ENCODE measurements at places on chromosomes 5 and 9.

- DNase-seq, result peak; percentile 50
These were observed 75.8 kb upstream of the WWC1 start for GRCh38 chr5:168215646-168216045.

DNA sequence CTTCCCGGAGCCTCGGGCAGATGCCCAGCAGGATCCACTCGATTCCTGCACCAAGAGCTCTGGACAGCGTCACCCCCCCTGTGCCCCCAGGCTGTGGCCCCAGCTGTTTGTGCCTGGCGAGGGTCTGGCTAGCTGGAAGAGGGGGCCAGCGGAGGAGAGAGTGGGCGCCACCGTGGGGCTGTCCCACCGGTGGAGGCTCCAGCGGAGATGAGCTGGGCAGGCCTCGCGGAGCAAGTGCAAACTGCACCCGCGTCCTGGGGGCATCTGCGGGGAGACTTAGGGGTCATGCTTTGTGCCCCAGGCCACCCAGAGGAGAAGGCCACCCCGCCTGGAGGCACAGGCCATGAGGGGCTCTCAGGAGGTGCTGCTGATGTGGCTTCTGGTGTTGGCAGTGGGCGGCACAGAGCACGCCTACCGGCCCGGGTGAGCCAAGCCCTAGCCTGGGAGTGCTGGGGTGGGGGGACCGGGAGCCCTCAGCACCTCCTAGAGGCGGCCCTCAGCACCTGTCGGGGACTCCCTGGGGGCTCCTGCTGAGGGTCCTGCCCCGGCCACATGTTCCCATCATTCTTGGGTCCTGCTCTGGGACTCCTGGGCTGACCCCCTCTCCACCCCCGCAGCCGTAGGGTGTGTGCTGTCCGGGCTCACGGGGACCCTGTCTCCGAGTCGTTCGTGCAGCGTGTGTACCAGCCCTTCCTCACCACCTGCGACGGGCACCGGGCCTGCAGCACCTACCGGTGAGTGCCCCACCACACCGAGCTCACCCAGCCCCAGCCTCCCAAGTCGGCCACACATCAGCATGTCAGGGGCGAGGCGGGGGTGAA lies 5.4 kb downstream of the EGFL7 start:
- DNase-seq, result no peak

GRCh38 chr5:42872865-42873264 lies 61.2 kb upstream of the SELENOP start:
- DNase-seq, result no peak

DNA sequence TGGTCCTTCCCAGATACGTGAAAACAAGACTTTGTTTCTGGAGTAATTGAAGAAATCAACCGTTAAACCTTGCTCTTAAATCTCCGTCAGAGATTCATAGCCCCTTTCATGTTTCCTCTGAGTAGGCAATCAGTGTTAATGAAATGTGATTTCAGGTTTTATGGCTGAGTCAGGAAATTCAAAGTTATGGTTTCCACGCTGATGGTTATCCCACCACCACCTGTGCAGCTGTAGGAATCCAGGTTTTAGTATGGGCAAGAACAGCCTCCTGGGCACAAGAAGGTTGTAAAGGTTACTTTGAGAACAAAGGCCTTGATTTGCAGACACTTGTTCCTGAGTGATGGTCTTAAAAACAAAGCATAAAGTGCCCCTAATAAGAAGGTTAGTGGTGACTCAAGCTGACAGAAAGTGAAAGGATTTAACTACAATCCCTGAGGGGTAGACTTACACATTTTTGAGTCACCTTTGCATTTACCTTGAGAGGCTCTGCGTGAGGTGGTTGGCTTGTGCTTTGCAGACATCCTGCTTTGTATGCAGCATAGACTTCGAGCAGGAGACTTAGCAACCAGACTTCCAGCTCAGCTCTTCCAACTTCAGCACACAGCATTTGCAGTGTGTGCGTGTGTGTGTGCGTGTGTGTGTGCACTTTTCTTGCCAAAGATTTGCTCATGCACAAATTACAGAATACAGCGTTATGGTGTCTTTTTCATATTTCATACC lies 159.6 kb downstream of the TLE4 start:
- DNase-seq, result no peak

- DNase-seq, result peak; percentile 73
These were observed 31.2 kb downstream of the CEP72 start for GRCh38 chr5:643351-643801.

DNA sequence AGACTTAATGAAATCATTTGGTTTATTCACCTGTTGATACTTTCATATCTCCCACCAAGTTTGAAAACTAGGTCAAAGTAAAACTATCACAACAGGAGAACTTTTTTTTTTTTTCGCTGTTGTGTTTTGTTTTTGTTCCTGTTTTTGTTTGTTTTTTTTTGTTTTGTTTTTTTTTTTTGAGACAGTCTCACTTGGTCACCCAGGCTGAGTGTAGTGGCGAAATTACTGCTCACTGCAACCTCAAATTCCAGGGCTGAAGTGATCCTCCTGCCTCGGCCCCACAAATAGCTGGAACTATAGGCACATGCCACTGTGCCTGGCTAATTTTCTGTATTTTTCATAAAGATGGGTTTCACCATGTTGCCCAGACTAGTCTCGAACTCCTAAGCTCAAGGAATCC lies 49.3 kb downstream of the MLLT3 start:
- DNase-seq, result no peak

- peak; percentile 77 for DNase-seq
These were observed 27.4 kb downstream of the FAM219A start for GRCh38 chr9:34430843-34431437.

DNA sequence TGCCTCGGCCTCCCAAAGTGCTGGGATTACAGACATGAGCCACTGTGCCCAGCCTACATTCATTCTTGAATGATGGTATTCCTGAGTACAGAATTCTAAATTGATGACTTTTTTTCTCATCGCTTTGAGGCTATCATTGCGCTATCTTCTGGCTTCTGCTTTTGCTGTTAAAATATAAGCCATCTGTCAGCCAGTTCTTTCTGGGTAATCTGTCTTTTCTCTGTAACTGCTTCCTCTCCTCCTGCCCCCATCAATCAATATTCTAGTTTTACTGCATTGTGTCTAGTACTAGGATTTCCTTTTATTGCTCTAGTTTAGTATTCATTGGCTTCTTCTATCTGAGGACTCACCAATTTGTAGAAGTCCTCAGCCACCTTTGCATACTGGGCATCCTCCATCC lies 89.0 kb downstream of the PLPP1 start:
- DNase-seq, result no peak

DNA sequence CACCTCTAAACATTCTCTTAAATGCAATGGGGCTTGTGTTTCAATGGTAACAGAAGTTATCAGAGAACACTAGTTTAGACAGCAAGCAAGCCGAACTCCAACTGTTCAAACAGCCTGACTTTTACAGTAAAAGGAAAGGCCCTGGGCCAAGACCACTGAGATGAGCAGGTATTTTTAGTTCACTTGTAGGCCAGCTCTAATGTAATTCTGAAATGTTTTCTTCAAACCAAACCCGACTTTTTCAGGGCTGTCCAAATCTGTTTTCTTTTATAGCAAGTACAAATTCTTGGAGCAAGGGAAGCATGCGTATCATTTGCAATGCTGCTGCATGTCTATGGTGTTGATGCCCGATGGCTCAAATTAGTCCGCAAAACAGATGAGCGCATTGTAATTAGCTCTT lies 192.9 kb downstream of the SLF1 start:
- no peak for DNase-seq

DNA sequence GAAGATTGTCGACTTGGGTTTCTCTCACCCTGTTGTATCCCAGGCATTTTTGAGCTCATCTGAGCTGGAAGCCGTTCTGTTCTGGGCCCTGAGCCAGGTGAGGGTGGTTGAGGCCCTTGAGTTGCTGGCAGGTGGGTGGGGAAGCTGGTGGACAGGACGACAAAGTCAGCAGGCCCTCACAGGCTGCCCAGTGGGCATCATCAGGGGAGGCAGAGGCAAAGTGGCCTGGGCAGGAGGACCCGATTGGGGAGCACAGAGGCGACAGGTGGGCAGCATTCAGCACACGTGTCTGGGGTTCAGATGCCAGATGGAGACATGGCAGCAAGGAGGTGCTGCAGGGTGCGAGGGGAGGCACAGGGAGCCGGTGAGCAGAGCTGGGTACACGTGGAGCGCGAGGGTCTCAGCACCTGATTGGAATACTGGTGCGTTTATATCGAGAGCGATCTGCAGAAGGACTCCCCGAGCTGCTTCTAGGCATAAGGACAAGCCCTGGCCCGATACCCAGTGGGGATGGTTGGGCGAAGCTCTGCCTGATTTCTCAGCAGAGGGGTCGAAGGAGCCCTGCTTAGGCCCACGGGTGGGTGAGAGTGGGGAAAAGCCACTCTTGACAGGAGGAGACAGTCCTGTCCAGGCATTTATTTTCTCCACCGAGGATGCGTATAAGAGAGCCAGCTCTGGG lies 49.0 kb upstream of the SUSD3 start:
- no peak for DNase-seq

- no peak for DNase-seq
These were observed 9.9 kb upstream of the PTGER4 start for GRCh38 chr5:40669606-40670390.

DNA sequence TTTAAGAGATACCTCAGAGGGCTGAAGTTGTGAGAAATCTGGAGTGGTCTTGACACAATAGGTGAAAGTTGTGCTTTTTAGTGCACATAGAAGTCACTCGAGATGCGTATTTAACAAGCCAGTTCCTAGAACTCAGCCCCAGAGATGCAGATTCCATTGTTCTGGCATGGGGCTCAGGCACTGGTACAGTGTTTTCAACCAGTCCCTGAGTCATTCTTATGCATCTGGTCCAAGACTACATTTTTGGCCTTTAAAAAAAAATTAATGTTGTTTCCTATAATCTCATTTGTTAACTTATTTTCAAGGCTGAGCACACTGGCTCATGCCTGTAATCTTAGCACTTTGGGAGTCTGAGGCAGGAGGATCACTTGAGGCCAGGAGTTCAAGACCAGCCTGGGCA lies 29.6 kb downstream of the PTTG1 start:
- no peak for DNase-seq

DNA sequence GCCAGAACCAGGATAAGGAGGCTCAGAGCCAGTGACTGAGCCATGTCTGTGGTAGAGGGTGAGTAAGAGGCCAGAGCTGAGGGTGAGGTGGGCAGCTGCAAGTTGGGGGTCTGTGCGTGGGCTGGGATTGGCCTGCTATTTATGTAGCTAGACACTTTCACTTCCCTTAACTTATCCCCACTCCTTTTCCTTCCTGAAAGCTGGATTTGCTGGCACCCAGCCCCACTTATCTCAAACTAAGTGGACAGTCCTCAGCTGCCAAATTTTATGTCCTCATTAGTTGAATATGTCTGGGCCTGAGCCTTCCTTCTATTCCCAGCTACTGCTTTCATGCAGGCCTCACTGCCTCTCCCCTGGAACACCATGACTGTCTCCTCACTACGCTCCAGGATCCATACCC lies at the start of gene CCL21:
CCL21 (minus strand) TSS at position 114 of the 400 bp plus-strand sequence; CDS start at position 44, 70 bp downstream.
- DNase-seq, result no peak

GRCh38 chr5:20113031-20113715 lies 125.2 kb upstream of the CDH18 start:
- DNase-seq, result peak; percentile 4

GRCh38 chr9:23464275-23464674 lies 361.8 kb downstream of the ELAVL2 start:
- DNase-seq, result no peak

DNA sequence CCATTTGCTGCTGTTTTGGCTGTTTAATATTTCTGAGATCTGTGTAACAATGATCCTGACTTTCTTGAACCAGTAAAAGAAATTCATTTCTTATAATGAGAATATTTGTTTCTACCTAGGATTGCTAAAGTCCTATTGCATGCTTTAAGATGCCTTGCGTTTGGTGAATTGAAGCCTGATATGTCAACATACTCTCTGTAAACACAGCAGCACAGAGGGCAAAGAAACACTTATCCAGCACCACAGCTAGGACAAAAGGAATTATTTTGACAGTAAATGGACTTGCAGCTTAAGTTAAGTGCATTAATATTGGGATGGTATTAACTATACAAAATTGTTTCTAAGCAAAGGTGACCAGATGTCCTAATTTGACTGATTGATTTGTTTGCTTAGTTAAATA lies 2031.2 kb upstream of the CDH6 start:
- DNase-seq, result peak; percentile 23

DNA sequence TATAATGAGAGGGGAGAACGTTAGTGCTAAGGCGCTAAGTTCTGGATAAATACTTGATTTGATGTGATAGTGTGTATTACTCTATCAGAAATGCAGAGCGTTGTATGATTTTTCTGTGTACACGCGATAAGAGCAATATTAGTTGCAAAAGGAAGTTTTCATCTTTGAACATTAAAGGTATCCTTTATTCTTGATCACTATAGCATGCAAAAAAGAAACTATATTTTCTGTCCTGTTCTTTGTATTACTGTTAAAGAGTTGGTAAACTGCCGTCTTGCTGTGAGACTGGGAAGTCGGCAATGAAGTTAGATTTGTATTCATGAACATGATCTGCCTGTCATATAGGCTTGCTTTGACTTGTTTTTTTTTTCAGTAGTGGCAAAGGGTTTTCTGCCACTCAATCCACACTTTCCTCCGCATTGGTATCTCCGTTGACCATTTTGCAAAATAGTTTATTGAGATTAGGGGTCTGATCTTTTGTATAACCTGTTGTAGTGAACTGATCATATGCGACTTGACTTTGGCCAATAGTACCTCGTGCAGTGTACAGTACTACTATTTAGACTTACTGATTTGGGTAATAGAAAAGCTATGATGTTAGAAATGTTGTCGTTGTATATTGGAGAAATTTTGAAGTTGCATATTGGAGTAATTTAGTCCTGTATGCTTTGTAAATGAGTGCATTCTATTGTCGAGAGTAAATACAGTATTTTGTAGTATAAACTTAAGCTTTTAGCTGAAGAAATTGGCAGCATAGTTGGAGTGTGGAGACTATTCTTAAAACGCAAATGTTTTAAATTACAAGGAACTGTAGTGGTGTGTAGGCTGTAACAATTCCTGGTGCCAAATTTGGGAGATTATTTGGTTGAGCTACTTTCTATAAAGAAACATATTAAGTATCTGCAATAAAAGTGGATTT lies 1.7 kb downstream of the DENND4C start:
- DNase-seq, result no peak

DNA sequence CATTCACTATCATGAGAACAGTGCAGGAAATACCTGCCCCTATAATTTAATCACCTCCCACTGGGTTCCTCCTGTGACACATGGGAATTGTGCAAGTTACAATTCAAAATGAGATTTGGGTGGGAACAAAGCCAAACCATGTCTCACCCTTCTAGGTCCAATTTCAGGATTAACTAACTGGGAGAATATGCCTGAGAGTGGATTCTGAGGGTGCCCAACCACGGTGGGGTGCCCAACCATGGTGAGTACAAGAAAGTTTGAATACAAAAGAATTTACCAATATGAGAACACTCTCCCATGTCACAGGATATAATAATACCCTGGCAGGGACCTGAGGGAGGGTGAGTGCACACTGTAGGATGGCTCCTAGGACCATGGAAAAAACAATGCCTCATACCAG lies 17.2 kb upstream of the GDA start:
- peak; percentile 14 for DNase-seq

- DNase-seq, result no peak
These were observed 831.5 kb downstream of the MAT2B start for GRCh38 chr5:164336906-164337305.

- DNase-seq, result no peak
These were observed 47.2 kb downstream of the AOPEP start for GRCh38 chr9:94773655-94774054.

GRCh38 chr5:43530648-43531047 lies 15.7 kb upstream of the C5orf34 start:
- DNase-seq, result no peak

Measured in COR-L47 (cell line).